ENCODE measurements at places on chromosomes 3 and 15.
A peak's percentile ranks its signal among the peaks of the same experiment; 100 is the strongest.

GRCh38 chr15:60389261-60390077 is 8.3 kb downstream of the ANXA2 start:
- peak; percentile 46 for DNase-seq

DNA sequence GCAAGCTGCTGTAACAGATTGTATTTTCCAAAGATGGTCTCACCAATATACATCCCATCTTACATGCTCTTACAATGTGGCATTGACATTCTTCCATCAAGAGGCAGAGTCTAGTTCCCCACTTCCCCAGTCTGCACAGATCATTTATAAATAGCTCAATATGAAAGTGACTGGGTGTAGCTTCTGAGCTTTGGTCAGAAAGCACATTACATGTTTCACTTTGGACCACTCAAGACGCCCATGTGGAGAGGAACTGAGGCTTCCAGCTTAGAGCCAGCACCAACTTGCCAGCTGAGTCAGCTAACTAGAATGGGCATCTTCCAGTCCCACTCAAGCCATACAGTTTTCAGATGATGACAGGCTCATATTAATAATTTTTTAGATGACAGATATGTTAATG is 45.5 kb downstream of the GREM1 start:
- DNase-seq, result no peak

GRCh38 chr15:71334873-71335272 is 219.6 kb downstream of the THSD4 start:
- no peak for DNase-seq

DNA sequence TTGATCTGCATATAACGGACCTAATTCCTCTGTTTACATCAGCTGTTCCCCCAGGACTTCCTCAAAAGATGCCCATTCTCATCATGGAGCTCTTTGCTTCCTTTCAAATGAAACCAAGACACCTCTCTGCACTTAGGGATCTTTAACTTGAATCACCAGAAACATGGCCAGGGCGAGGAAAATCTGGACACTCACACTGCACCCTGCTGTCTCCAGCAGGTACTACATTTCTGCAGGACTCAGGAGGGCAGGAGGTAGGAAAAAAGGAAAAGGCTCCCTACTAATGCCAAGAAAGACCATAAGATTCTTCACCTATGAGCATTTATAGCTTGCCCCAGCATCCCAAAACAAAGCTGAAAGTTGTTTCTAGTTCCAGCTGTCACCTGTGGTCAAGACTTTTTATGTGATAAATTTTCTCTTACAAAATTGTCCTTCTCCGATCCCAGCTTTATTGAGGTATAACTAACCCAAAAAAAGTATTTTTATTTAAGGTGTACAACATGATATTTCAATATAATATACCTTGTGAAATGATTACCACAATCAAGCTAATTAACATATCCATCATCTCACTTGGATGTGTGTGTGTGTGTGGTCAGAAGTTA is 87.3 kb upstream of the C15orf61 start:
- peak; percentile 62 for DNase-seq

- DNase-seq, result no peak
Observed at GRCh38 chr3:14877469-14877868, 58.7 kb downstream of the FGD5 start.

DNA sequence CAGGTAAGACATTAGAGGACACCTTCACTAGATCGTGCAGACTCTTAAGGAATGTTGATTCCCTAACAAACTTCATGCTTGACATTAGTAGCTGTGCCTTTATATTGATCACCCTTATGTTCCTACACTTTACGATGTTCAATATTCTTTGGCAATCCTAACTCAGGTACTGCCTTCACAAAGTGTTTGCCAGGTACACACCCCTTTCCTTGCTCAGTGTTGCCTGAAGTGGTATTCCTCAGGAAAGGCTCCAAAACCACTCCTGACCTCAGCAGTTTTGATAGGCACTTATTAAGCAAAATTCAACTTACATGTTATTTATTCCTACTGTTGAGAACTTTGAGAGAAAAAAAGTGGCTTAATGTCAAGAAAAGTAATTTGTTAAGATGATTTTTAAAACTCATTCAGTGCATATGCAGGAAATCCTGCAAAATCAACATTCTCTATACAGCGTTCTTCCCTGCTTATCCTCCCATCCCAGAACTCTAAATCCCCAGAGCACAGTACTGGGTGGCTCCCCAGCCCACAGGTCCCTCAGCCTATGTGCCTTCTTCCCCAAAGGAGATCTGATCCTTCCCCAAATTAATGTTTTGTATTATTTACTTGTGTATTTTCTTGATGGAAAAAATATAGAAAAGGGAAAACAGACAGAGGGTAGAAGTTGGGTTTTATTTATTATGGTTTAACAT is 260.7 kb downstream of the MECOM start:
- DNase-seq, result no peak

DNA sequence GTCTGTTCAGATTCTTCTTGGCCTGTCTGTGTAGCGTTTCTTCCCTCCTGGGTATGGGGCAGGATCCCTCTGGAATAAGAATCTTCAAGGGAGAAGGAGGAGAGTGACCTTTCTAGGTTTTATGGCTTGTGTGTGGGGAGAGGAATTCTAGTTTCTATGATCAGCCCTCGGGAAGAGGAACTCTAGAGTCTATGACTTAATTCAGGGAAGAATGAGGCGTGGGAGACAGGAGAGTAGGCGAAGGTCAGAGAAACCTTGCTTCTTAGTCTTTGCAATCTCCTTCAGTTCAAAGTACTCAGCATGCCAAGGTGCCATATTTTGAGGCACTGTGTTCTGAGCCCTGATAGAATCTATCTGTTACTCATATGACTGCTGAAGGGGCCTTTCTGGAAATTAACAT is 99.2 kb upstream of the C3orf80 start:
- no peak for DNase-seq

GRCh38 chr15:69275074-69275670 is 23.5 kb upstream of the PAQR5 start:
- DNase-seq, result peak; percentile 60

DNA sequence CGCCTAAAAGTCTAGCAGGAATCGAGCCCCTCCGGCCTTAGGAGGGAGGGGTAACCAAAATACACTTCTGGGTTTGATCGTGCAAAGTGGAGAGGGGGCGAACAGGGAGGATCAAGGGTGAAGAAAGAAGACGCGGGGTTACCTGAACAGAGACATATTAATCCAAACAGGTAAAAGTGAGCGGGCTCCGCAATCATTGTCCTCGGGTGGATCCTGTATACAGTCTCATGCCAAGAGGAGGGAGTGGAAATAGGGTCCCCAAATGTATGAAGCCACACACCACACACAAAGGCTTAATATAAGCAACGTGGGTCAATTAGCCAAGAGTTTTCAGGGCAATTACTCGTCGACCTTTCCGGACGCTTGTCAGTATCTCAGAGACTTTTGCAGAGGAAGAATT is 749.5 kb downstream of the ROBO1 start:
- no peak for DNase-seq

DNA sequence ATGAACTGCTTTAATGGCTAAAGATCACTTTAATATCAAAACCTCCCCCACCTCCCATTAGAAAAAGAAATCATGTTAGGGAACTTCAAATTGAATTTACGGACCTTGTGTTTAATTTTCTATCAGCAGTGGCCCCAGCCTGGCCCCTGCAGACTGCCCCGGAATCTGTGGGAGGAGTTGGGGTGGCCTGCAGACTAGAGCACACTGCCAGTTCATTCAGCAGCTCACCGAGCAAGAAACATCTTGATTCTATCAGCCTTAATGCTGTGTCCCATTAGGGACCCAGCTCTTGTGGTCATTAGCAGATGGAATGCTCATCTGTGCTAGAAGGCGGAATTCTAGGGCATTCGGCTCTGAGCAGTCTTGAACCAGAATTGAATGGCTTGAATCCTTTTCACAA is 54.2 kb downstream of the FLNB start:
- peak; percentile 52 for DNase-seq

DNA sequence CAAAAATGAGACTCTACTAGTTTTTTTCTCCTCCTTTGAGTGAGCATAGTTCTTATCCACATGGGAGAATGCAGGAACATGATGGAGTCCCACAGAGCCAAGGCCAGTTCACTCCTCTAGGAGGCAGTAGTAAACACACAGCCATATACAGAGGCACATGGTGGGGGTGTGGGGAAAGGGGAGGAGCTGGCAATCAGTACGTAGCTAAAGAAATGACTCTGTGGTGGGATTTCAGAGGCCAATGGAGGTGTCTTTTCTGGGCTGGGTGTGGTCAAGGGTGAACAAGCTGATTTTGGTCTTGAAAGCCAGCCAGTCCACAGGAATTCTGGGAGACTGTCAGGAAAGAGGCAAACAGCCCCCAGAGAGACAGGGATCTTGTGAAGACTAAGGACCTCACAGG is 6.6 kb upstream of the RAB11A start:
- peak; percentile 78 for DNase-seq

DNA sequence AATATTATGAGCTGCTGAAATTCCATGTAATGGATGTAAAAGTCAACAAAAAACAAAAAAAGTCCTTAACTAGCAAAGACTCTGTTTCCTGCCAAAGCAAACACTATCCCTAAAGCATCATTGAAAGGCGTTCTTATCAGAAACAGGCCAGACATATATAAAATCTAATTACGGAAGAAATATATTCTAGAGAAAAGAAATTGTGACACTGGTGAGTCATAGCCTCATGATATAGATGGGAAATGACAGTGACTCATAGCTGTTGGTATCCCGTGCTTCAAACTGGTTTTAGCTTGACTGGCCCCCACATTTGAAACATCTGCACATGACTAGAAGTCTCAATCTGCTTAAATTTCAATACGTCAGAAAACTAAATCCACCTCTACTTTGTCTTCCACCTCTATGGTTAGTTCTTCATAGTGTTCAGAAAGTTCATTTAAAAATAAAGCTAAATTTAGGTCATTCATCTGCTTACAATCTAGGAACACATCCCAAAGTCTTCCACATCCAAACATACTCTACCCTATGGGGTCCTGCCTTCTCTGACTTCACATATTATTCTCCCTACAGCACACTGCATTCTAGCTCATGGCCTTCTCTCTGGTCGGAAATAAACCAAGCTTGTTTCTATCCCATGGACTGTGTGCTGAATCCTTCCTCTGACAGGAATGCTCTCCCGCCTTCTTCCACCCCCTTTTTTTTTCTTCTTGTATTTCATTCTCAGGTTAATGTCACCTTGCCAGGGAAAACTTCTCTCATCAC is 456.3 kb upstream of the ARRDC4 start:
- peak; percentile 92 for DNase-seq

GRCh38 chr3:10813425-10813824 is 2.6 kb upstream of the SLC6A11 start:
- no peak for DNase-seq

- DNase-seq, result no peak
Observed at GRCh38 chr3:36811768-36812167, 47.4 kb upstream of the DCLK3 start.

DNA sequence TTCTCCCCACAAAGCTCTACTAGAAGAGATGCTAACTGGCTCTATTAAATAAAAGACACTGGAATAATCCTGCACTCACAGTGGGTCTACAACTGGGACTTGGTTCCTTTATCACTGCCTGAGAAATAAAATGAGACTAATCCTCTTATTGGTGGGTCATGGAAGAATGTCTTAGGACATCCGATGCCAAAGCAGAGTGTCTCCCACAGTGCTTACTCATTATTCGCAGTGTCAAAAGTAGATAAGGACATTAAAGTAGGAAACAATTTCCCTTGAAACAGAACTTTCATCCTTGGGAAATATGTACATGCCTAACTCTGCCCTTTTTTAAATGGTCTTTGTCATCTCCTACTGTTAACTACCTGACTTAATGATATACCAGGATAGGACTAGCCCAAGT is 71.5 kb downstream of the GSK3B start:
- DNase-seq, result peak; percentile 29

GRCh38 chr3:189898559-189899153 is 222.0 kb downstream of the P3H2 start:
- peak; percentile 8 for DNase-seq

DNA sequence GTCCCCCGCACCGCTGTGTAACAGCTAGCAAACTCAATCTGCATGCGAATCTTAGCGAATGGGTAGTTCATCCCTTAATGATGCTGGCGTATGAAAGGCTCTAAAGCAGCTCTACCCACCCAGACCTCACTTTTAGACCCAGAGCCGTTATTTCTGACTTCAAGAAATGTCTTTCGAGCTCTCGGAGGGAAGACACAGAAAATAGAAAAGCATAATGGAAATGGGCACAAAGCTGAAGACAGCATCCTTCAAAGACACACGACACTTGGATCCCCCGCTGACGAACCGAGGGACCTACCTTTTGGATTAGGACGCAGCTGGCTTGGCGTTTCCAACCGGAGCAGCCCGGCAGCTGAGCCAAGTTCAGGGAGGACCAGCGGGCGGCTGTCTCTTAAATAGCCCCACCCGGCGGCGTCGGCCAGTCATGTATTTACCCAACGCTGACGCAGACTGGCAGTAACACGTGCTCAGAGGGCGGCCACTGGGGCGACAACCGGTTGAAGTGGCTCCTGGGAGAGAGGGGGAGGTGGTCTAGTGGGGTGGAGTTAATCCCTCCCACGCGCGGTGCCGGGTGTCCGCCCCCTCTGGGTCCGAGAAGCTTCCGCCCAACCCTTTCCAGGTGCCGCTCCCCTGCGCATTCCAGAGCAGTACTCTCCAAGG is 1.5 kb downstream of the CCK start:
- DNase-seq, result no peak

DNA sequence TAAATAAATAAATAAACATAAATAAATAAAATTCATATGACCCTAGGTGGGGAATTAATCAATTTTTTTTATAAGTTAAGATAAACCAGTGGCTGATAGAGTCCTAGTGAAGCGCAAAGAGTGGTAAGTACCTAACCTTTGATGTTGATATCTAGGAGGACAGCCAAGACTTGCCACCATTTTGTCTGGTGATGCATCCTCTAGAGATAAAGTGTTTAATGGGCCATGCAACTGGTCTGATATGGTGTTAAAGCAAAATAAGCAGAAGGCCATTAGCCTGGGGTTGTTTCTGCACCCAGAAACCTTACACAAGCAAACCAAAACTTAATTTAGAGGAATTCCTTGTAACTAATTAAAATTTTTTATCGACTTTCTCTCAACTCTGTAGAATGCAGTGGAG is 9.6 kb upstream of the USP8 start:
- DNase-seq, result no peak

DNA sequence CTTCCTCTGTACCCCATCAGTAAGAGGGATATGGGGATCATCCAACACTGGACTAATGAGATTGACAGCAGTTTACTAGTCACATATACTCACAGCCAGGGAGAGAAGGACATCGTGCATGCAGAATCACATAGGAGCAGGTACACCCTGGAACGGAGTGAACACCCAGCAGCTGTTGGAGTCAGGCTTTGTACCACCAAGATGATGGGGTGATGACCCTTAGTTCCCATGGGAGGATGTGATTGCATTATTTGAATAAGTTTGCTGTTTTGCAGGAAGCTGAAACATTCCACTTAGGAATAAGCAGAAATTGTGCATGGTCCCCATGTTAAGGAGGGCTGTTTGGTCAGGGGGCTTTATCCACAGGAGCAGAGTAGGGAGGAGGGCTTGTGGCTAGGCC is 482.7 kb upstream of the PDZRN3 start:
- peak; percentile 29 for DNase-seq

GRCh38 chr15:83198476-83198875 is 9.1 kb downstream of the HDGFL3 start:
- no peak for DNase-seq

GRCh38 chr3:196996454-196997265 is 28.0 kb upstream of the PIGZ start:
- no peak for DNase-seq

Measured in mesenchymal stem cell (in vitro differentiated cells and primary cell).